ENCODE measurements at places on chromosomes 4 and X.
A peak's percentile ranks its signal among the peaks of the same experiment; 100 is the strongest.

DNA sequence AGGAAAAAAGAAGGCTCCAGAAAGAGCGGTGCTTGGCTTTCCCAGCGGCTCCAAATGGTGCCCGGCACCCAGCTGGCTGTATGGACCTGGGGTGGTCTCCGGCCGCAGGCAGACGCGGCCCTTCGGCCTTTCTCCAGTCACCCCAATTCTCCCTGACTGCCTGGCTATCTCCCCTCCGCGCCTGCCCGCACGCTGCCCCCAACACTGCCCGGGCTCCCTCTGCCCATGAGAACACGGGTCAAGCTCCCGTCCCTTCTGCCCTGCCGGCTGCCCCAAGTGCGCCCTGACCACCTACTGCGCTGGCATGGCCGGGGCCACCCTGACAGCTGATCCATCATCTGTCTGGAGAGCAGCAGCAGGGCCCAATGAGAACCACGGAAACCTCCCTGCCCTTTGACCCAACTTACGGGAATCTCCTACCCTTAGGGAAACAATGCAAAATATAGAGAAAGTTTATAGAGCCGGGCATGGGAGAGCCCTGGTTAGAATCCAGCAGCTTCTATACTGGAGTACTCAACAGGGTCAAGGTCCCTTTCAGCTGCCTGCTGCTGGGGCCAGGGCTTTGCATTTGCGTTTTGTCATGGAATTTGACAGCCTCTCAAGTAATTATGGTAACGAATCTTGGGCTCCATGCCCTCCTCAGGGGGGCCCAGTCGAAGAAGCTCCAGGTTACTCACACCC is 1.2 kb upstream of the FAM3A start:
- no peak for DNase-seq

DNA sequence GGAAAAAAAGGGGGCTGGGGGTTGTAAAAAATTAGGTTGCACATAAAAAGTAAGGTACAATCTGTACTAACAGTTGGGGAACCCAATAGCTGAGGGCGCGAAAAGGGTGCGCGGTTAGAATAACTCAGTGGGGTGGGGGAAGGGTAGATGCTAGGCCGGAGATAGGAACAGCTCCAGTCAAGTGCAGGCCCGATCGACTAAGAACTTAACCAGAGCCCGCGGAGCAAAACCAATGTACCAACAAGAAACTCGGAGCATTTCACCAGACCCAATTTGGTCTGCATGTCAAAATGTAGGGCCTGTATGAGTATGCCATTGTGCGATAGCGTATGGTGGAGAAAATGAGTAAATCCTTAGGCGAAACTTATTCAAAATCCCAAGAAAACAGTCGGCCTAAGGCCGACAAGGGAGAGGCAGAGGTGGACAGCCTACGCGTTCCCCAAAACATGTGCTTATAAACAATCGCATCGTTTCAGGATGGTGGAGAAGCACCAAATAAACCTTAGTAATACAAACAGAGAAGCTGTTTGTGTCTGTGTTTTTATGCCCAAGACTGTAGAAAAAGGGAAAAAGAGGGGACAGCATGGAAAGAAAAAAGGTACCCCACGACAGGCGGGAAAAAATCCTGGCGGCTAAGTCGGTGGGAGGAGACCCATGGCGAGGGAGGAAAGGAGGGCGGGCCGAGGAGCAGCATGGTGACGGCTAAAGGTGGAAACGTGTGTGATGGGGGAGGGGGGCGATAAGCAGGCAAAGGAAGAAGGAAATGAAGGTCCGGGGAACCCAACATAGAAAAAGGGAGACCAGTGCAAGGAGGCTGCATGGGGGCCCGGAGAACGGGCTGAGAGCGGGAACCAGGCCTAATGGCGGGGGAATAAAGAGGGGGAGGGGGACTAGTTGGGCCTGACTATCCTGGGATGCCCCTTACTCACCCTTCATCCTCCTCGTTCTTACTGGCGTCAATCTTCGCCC is 990 bp downstream of the HNRNPD start:
- DNase-seq: peak; percentile 39

GRCh38 chr4:184744236-184744635 is 10.3 kb upstream of the CENPU start:
- DNase-seq: no peak

- DNase-seq: no peak
Observed at GRCh38 chr4:140944199-140944515, 188.0 kb upstream of the TBC1D9 start.

GRCh38 chr4:163536091-163536490 is 41.6 kb downstream of the TMA16 start:
- DNase-seq: no peak

GRCh38 chr4:41148931-41149330 is 65.4 kb downstream of the APBB2 start:
- DNase-seq: no peak

GRCh38 chr4:153945704-153946103 is 156.8 kb upstream of the SFRP2 start:
- DNase-seq: no peak

DNA sequence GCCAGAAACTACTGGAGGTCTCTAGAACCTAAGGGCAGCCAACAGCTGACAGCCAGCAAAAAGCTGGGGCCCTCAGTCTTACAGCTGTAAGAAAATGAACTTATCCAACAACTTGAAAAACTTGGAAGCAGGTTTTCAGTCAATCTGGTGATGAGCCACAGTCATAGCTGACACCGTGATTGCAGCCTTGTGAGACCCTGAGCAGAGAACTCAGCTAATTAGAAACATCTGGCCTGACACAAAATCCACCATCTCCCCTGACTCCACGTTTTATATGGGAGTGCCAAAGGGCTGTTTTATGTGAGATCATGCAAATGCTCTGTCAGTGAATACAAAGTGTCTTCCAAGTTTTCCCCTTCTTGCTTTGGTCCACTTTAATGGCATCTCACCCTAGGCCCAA is 198.8 kb upstream of the DCAF8L1 start:
- DNase-seq: no peak

- peak; percentile 30 for DNase-seq
Observed at GRCh38 chrX:55488006-55488592, 1.5 kb downstream of the USP51 start.

Measured in amygdala (tissue), 56 donors.